Epithelial cell of proximal tubule (primary cell): ENCODE measurements at places on chromosomes 16 and 17.

- DNase-seq: no peak
These were observed 223.3 kb upstream of the KCNJ16 start for GRCh38 chr17:69851736-69852135.

DNA sequence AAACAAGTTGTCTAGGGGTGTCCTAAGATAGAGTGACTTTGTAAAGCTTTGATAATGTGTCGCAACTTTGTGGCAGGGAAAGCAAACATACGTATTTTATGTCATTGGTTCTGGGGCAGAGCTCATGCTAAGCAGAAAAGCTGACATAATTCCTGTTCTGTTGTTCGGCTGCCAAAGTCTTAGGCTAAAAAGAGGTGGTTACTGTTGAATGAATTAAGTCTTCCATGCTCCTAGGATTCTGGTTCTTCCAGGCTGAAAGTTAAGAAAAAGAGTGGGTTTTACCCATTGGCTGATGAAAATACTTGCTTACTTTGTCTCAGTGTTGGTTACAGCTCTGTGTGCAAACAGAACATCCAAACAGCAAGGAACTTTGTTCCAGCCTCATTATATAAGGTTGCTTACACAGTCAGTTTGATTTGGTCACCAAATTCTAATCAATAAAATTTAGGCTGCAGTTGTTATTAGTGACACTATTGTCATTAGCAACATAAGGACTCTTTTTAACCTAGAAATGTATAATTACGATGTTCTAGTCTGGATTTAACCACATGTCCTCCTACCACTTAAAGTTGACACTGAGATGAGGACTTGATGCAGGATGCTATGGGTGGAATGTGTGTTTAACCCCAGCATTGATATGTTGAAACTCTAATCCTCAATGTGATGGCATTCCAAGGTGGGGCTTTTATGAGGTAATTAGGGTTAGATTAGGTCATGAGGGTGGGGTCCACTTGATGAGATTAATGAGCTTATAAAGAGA is 114.0 kb upstream of the GOT2 start:
- DNase-seq: no peak

- DNase-seq: no peak
These were observed 8.5 kb downstream of the CCL18 start for GRCh38 chr17:36072431-36073121.

GRCh38 chr16:14334366-14335080 is 263.4 kb downstream of the MRTFB start:
- DNase-seq: no peak

DNA sequence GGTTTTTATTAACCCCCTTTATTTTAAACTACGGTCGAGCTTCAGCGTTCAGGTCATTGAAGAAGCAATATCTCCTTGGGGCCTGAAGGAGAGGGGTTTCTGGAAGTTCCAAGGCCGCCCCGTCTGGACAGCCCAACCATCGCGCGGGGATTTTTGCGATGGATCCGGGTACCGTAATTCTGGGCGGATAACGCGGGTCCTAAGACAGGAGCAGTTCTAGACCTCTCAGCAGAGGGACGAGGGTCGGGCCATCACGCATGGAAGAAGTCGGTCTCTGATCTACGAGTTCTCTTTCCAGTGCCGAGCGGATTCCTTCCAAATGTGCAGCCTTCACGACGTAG is 3.6 kb downstream of the BORCS6 start:
- DNase-seq: no peak

DNA sequence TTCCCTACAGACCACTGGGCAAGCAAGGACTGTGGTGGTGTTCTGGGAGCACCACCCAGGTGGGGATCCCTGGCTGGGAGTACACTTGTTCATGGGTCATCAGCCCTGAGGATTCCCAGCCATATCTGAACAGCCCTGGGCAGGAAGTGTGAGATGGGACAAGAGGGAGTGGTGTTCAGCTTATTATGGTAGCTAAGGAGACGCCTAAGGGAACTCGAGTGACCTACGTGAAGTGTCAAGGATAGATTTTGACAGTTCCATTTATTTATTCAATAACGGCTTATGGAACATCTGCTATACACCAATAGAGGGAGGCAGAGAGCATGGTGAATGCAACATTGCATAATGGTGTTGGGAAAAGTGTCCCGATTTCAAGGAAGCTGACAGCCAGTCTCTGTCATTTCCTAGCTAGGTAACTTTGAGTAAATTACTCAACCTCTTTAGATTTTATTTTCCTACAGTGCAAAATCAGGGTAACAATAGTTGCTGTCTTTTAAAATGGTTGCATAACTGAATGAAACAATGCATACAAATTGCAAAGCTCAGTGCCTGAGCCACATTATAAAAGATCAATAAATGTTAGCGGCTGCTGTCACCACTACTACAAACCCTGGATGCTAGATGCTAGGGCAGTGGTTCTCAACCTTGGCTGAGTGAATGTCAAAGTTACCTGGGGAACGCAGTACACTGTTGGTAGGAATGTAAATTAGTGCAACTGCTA is 534.1 kb downstream of the GRIN2A start:
- no peak for DNase-seq

GRCh38 chr16:62272035-62272434 is 235.8 kb upstream of the CDH8 start:
- no peak for DNase-seq

DNA sequence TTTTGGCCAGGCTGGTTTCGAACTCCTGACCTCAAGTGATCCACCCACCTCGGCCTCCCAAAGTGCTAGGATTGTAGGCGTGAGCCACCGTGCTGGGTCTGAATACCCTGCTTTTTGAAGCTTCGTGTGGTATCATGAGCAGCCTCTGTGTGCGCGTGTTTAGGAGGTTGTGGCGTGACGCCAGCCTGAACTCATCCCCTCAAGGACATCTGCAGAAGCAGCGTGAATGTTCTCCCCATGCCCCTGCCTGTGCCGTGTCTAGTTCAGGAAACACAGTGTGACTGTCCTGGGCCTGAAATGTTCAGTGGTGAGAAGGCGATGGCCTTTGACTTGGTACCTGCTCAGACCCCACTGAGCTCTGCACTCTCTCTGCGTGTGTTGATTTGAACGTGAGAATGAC is 35.6 kb downstream of the RNF213 start:
- DNase-seq: no peak

- no peak for DNase-seq
These were observed 16.2 kb upstream of the PHF12 start for GRCh38 chr17:28967221-28968135.
